ENCODE measurements at places on chromosomes 5 and 9.

DNA sequence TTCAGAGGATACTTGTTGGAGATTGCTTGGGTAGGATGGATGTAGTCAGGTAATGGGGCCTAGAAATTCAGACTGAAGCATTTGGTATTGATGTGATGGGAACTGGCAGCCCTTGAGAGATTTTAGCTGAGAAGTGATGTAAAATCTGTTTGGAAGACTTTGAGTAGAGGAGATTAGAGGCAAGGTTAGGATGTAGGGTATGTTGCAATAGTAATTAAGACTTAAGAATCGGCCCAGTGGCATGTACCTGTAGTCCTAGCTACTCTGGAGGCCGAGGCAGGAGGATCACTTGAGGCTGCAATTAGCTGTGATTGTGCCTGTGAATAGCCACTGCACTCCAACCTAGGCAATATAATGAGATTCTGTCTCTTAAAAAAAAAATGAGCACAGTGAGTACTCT is 6.7 kb downstream of the NSD1 start:
- DNase-seq = no peak

DNA sequence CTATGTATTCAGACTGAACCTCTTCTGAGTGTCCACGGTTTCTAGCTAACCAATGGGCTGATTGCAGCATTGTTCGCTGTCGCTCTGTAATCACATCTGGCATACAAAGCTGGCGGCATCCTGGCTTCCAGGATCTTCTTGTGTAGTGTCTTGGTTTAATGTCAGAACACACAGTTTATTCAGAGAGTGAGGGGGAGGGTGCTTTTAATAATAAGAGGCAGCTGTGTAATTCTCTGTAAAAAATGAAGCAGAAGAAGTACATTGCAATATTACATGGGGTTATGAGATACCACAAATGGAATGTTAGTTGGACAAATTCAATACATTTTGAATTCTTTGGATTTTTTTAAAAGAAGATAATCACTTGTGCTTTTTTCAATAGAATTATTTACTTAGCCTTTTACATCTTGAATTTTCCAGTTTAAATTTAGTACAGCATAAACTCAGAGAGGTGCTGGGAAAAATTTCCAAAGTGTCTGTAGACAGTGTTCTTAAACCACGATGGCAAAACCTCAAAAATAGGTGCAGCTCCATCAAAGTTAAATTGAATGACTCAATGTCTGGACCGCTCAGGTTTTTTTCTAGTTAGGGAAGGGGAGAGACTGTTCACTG is 206.0 kb downstream of the PCSK1 start:
- no peak for DNase-seq

DNA sequence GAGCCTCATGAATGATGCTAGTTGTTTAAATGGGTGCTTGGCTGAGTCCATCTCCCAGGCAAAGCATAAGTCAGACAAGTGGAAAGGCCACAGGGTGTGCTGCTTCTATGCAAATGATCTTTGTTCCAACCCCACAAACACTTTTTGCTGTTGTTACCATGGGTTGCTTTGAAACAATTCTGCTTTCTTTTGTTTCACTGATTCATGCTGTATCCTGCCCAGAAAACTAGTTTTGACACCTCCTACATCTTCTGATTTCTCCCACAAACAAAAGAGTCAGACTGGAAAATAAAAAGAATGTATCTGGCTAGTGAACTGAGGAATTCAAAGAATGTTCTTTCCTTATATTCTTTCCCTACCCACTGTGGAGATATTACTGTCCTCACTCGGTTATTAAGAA is 298.6 kb downstream of the DIRAS2 start:
- DNase-seq = no peak

- no peak for DNase-seq
Observed at GRCh38 chr5:10634050-10634449, 70.2 kb downstream of the ANKRD33B start.

GRCh38 chr5:79471556-79471955 is 42.4 kb downstream of the HOMER1 start:
- DNase-seq = no peak

DNA sequence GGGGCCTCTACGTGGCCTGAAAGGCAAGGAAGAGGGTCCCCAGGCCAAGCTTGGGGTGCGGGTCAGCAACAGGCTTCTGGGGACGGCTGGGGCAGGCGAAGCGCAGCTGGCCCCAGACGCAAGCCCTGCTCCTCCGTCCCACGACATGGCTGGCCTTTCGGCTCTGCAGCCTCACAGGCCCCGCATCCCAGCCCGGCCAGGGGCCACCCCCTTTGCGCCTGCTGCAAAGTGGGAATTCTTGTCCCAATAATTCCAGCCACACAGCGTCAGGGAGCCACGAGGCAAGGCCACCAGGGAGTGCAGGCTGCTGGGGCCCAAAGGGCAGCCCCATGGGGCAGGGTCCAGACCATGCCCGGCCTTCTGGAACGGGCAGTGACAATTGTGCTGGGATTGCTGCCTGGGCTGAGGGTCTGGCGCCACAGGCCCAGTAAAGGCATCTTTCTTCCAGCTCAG is 1.1 kb upstream of the ENTPD2 start:
- DNase-seq = no peak

DNA sequence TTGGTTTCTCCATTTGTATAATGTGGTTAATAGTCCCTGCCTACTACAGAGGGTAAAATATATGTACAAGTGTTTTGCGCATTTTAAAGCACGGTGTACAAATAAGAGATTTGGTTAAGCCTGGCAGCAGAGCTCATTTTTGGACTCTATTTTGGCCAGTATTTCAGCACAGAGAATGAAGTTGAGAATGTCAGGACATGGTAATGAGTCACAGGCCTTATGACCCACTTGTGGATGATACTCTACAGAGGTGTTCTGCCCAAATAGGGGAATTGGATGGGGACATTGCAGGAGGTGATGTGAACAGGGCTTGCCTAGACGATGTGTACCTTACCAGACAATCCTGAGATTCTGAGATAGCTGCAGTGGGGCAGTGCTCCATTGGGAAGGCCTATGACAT is 50.6 kb downstream of the MELK start:
- no peak for DNase-seq

- DNase-seq = no peak
Observed at GRCh38 chr5:14166437-14166836, 23.3 kb downstream of the TRIO start.

GRCh38 chr9:72635197-72635596 is 113.8 kb downstream of the TMC1 start:
- DNase-seq = no peak

DNA sequence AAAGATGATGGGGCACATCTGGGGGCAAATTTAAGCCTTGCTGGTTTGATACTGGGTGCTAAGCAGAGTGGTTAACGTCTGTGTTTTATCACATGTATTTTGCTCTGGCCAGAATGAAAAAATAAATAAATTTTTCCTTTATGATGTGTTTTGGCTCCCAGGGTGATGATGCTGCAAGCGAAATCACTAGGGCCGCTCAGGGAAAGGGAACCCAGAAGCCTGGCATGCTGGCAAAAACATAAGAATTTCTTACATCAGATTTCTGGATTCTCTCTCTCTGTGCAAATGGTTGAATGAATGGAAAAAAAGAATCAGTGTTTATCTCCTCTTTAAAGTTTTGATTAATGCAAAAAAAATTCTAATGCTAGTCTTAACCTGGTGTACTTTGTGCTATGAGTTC is 1975.2 kb upstream of the C9orf72 start:
- no peak for DNase-seq

- no peak for DNase-seq
Observed at GRCh38 chr5:177271113-177271512, 32.4 kb downstream of the RAB24 start.

GRCh38 chr5:66701244-66701643 is 105.1 kb downstream of the MAST4 start:
- DNase-seq = no peak

- DNase-seq = no peak
Observed at GRCh38 chr5:132075719-132076077, 2.1 kb downstream of the CSF2 start.

GRCh38 chr5:135310328-135310989 is 88.6 kb downstream of the MACROH2A1 start:
- DNase-seq = no peak

DNA sequence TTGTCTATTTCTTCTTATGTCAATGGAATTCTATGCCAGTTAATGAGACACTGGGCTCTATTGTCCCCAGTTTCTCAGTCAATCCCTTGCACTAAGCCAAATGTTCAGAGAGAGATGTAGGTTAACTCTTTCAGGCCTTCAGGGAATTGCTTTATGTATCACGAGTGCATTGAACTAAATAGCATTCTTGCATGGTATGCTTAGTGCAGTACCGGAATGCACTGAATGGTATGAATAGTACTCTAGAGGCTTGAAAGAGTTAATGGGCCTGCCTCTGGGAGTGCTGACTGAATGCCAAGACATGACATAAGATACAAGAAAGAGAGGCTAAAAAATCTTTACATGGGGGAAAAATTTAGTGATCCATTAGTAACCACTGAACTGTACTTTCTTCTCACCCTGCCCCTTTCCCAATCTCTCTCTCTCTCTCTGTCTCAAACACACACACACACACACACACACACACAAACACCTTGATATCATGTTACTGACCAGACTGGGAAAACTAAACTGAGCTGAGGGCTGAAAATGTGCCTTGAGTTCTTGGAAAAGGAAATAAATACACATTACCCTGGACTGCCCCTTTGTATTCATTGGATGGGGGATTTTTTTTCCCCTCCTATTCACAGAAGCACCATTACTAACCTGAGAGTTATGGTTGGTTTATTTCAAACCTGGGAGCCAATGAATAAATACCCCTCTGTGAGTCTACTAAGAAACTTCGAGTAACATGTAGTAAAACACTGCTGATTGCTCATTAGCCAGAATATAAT is 35.4 kb upstream of the TMC1 start:
- DNase-seq = no peak

- DNase-seq = no peak
Observed at GRCh38 chr5:2326601-2327000, 424.9 kb downstream of the IRX2 start.

GRCh38 chr9:14361074-14361473 is 47.1 kb upstream of the NFIB start:
- no peak for DNase-seq

- no peak for DNase-seq
Observed at GRCh38 chr5:150665044-150665443, 4.0 kb downstream of the MYOZ3 start.

- DNase-seq = no peak
Observed at GRCh38 chr9:135743021-135743420, 41.0 kb downstream of the KCNT1 start.

DNA sequence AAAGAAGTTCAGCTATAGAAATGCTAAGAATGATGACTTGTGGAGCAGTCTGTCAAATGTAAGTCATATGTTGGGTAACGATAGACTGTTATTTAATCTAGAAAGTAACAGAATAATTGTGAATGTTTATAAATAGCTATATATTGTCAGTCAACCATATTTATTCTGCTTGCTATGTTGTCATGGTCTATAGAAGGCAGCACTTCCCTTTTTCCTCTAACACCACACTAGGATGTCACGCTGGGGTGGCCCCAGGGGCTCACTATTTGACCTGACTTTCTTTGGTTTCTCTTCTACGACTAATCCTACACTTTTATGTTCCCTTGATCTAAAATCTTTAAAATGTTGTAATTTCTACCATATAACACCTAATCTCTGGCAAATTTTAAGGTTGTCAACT is 20.5 kb downstream of the ERAP2 start:
- DNase-seq = no peak

GRCh38 chr5:158080112-158080511 is 221.2 kb upstream of the CLINT1 start:
- DNase-seq = no peak

GRCh38 chr9:98998441-98999151 is 54.9 kb downstream of the COL15A1 start:
- peak; percentile 32 for DNase-seq

GRCh38 chr5:115284021-115284420 is 12.4 kb downstream of the CCDC112 start:
- no peak for DNase-seq

GRCh38 chr5:52807723-52808122 is 20.0 kb downstream of the ITGA1 start:
- no peak for DNase-seq

Measured in effector memory CD4-positive, alpha-beta T cell (primary cell).